Stimulated activated CD8-positive, alpha-beta memory T cell treated with anti-CD3 and anti-CD28 coated beads, Interleukin-7, amount 100 ng/mL, for 4 hours (primary cell): ENCODE measurements at places on chromosomes 5 and 9.
A peak's percentile ranks its signal among the peaks of the same experiment; 100 is the strongest.

- no peak for DNase-seq
Observed at GRCh38 chr5:137119321-137119720, 379.8 kb downstream of the SPOCK1 start.

GRCh38 chr9:79977074-79977435 lies 405.3 kb downstream of the TLE4 start:
- DNase-seq: no peak

GRCh38 chr5:126753227-126753626 lies 23.7 kb upstream of the LMNB1 start:
- no peak for DNase-seq

- DNase-seq: no peak
Observed at GRCh38 chr5:44178414-44178813, 210.8 kb downstream of the FGF10 start.

DNA sequence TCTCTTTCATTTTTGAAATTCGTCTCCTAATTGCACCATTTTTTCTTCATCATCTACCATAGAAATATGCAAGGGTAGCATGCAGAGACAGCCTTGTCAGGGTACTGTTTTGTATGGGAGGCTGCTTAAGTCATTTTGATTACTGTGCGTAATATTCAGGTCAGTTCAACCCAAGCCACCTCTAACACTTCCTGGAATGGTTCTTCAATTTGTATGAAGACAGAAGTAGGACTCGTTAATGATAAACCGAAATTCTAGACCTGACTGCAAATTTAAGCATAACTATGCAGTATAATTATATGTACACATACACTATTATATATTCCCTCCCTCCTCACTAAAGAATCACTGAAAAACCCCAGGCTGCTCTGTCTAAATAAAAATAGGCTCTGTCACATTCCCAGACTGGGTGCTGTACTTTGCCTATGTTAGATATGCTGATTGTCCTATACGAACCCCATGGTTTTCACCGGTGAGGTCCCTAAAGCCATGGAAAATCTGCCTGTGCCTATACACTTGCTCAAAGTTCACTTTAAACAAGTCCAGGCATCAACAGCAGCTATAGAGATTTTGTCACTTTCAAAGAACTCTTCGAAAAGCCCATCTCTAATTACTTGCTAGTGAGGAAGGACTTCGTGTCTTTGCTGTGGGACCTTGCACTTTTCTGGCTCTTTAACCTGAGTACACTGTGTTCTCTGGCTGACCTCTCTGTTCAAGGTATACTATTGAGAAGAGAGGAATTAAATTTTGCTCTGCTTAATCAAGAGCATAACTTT lies 352.1 kb upstream of the CD180 start:
- no peak for DNase-seq

DNA sequence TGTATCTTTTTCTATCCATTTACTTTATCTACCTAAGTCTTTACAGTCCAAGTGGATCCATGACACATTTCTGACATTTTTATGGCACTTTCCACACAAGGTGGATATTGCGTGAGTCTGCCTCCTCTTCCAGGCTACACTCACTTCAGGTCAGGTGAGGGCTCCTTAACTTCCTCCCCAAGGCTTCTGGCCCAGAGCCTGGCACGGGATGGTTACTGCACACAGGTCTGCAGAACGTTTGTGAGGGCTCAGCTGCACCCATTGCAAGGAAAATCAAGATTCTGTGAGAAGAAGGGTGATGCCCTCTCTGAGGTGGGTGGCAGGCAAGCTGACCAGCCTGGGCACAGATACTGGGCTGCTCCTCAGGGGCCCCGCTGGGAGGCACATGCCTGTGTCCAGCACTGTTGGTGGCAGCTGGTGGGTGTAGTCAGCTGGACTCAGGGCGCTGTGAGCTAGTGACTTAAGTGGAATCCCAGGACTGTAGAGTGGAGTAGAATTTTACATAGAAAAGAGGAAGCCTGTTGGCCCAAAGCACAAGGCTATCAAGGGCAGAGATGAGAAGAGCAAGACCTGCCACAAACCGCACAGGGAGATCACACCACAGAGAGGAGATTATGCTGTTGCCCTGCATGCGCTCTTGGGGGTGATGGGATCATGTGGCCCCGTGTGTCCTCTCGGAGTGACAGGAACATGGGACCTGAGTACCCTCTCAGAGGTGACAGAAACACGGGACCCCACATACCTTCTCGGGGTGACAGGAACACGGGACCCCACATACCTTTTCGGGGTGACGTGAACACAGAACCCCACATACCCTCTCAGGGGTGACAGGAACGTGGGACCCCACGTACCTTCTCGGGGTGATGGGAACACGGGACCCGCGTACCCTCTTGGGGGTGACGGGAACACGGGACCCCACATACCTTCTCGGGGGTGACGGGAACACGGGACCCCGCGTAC lies 21.3 kb downstream of the AHRR start:
- DNase-seq: no peak

DNA sequence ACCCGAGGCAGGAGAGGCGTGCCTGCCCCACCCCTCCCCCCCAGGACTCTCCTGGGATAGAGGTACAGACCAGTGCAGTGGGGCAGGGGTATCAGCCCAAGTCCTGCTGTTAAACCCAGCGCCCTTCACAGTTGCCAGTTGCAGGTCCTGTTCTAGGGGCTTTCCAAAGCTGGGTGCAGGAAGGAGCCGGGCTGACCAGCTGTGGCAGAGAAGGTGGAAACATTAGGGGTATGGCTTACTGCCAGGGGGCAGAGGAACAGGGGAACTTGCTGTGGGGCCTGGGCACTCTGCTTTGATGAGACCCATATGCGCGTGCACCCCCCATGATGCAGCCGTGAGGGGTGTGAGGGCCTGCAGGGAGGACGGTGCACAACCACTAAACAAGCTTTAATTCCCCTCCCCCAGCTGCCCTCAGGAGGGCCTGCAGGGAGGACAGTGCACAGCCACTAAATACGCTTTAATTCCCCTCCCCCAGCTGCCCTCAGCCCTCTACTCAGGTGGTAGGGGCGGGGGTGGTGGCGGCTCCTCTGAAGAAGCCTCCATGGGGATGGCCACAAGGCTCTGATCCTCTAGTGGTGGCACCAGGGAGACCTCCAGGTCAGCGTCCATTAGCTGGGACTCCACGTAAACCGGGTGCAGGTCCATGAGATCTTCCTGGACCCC lies 766 bp upstream of the LRRC26 start:
- no peak for DNase-seq

- DNase-seq: no peak
Observed at GRCh38 chr5:44332285-44332971, 56.8 kb downstream of the FGF10 start.

- no peak for DNase-seq
Observed at GRCh38 chr9:73149371-73150067, 2.1 kb upstream of the ANXA1 start.

GRCh38 chr9:2506321-2506720 lies 115.3 kb upstream of the VLDLR start:
- no peak for DNase-seq

DNA sequence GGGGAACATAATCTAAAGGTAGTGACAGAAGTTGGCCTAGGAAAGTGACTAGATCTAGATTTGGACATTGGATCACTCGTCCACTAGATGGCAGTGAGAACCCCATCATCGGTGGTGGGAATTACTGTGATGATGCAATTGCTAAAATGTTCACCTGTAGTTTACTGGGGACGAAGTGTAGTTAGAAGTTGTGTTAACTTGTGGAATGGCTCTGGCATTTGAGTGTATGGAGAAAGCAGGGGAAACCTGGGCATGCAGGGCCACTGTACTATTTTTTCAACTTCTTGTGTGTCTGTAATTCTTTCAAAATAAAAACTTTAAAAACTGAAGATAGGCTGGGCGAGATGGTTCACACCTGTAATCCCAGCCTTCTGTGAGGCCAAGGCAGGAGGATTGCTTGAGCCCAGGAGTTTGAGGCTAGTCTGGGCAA lies 75.5 kb downstream of the PHAX start:
- peak; percentile 20 for DNase-seq

- no peak for DNase-seq
Observed at GRCh38 chr9:9410736-9411135, 1202.1 kb downstream of the PTPRD start.

DNA sequence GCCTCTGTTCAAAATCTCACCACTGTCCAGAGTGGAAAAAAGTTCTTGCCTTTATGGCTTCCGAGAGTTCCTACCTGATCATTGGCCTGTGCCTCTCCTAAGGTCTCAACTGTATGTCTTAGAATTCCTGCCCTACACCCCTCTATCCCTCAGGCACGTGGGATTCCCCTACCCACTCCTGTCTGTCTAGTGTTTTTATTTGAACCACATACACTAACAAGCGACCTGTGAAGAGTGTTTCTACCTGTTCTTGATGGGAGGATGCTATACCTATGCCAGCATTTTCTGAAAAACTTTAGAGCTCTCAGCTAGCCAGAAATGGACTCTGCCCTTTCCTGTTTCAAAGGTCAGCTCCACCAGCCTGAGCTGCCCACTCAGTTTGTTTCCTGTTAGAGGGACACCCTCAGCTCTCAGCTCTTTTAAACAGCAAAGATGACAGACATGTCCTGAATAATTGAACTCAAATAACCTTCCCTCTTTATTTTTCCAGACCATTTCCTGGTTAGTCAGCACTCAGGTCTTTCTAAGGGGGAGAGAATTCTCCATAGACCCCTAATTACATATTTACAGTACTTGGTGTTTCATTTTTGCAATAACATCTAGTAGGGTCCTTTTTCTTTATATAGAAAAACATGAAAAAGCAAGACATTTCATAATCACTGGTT lies 214.8 kb downstream of the AOPEP start:
- no peak for DNase-seq

DNA sequence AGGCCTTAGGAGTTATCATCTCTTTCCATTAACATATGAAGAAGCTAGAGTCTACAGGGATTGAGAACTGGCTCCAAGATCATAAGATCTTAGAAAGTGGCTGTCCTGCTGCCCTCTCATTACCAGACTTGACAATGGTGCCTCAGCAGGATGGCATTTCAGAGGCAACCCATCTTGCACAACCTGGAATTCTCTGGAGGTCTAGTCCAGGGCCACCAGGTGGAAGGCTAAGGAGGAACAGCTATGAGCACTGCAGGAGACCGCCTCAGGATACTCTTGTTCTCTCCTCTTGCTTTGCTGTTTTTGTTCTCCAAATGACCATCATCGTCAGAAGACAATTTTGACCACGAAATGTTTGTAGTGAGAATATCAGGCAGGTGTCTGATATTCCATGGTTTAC lies 322.6 kb downstream of the FBXL17 start:
- DNase-seq: no peak

GRCh38 chr9:123338710-123339665 lies 17.0 kb upstream of the CRB2 start:
- peak; percentile 63 for DNase-seq

DNA sequence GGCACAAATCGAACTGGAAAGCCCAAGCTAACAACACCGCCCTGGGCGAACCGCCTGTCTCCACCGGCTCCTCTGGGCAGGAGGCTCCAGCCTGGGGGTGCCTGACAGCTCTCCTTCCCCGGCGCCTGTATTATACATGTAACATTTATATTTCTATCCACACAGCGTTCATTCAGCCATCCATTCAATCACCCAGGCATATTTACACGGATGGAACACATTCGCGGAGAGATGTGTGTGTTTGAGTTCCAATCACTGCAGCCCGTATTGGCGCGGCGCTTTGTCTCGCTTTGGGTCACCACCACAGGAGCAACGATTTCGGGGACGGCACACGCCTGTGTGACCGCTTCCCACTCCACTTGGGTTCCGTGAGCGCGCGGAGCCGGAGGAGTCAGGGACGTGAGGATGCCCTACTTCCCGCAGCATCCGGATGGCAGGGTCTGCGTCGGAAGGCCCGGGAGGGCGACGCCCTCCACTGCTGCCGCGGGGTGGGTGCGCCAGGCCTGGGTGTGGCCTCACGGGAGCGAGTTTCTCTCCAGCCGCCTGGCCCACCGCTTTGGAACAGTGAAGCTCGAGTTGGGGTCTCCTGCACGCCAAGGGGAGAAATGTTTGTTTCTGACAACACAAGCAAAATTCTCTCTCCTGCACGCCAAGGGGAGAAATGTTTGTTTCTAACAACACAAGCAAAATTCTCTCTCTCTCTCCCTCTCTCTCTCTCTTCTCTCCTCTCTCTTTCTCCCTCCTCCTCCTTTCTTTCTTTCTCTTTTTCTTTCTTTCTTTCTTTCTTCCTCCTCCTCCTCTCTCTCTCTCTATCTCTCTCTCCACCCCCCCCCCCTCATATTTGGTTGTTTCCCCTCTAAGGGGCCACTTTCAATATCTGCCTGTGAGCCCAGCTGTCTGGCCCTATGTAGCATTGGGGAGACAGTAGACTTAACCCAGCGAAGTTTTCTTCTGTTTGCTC lies 1.1 kb upstream of the SV2C start:
- DNase-seq: no peak

- DNase-seq: no peak
Observed at GRCh38 chr9:72888943-72889342, 63.9 kb downstream of the ALDH1A1 start.

- DNase-seq: no peak
Observed at GRCh38 chr9:72012646-72013045, 47.8 kb downstream of the C9orf57 start.

DNA sequence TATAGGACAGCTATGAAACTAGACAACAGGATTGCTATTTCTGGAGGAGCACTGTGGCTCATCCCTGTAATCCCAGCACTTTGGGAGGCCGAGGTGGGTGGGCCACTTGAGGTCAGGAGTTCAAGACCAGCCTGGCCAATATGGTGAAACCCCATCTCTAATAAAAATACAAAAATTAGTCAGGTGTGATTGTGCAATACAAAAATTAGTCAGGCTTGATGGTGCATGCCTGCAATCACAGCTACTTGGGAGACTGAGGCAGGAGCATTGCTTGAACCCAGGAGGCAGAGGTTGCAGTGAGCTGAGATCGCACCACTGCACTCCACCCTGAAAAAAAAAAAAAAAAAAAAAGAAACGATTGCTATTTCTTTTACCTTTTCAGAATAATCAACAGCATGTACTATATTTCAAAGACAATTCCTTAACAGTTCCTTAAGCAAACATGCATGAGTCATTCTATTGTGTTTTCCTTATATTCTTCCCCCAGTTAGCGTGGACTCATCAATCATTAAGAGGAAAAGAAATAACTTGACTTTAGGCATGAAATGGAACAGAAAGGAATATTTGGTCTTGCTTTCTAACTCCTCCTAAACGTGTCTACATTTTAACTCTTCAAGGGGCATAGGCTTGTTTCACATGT lies 162.6 kb downstream of the TAF11L14 start:
- no peak for DNase-seq

GRCh38 chr5:10235350-10235749 lies 14.3 kb downstream of the ATPSCKMT start:
- DNase-seq: no peak

- no peak for DNase-seq
Observed at GRCh38 chr9:83544002-83544698, 5.9 kb upstream of the FRMD3 start.

DNA sequence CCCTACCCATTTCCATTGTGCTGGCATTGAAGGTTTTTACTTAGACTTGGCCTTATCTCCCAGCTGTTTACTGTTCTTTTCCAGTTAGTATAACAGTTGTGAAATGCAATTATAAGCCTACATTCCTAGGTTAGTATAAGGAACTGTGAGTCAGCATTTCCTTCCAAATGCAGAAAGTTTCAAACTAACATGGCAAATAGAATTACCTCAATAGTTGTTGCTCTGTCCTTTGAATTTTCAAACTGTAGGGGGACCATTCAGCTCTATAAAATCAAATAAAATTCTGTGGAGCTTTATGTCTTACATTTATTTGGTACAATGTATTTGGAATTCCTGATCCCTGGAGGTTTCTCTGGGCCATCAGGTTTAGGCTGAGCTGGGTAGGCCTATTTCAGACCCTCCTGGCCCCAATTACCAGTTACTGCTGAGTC lies 47.2 kb downstream of the ARHGEF28 start:
- DNase-seq: no peak

- no peak for DNase-seq
Observed at GRCh38 chr5:73380710-73381589, 67.6 kb downstream of the FOXD1 start.

GRCh38 chr5:5182508-5183188 lies 42.5 kb downstream of the ADAMTS16 start:
- no peak for DNase-seq
